ENCODE measurements at places on chromosomes 3 and 15.

- DNase-seq: no peak
Measured at GRCh38 chr3:39443530-39443929, 23.9 kb upstream of the MOBP start.

GRCh38 chr3:9500108-9501050 is 53.2 kb downstream of the LHFPL4 start:
- no peak for DNase-seq

- no peak for DNase-seq
Measured at GRCh38 chr15:34182942-34183341, 27.0 kb downstream of the KATNBL1 start.

DNA sequence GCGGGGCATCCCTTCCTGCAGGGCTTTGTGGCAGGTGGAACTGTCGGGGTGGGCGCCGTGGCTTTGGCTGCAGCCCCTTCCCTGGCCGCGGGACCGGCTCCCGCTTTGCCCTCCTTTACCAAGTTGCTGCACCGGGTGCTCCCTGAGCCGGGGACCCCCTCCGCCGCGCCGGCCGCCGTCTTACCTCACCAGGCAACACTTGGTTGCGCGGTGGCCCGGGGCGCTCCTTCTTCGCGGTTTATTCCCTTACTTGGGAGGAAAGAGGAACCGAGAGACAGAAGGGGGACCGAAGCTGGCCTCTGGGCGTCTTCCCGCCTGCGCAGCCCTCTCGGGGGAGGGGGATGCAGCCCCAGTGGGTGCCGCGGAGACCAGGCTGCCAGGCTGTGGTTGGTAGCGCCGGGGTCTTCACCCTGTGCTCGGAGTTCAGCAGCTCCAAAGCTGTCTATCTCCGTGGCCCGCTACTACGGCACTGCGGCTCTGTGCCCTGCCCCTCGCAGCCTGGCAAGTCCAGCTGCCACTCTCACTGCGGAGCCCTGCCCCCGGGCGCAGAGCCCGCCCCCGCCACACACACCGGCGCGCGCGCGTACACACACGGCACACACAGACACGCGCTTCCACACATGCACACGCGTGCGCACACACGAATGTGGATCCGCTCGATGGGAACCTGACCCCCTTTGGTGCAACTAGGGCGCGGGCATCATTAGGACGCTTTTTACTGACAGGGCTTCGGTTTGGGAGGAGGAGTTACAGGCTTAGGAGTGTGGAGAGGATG is at the start of gene DGKG:
TSS of gene DGKG (minus strand) at position 473 of the 775 bp plus-strand sequence. CDS start 41,775 bp downstream, outside the sequence.
- DNase-seq: no peak

DNA sequence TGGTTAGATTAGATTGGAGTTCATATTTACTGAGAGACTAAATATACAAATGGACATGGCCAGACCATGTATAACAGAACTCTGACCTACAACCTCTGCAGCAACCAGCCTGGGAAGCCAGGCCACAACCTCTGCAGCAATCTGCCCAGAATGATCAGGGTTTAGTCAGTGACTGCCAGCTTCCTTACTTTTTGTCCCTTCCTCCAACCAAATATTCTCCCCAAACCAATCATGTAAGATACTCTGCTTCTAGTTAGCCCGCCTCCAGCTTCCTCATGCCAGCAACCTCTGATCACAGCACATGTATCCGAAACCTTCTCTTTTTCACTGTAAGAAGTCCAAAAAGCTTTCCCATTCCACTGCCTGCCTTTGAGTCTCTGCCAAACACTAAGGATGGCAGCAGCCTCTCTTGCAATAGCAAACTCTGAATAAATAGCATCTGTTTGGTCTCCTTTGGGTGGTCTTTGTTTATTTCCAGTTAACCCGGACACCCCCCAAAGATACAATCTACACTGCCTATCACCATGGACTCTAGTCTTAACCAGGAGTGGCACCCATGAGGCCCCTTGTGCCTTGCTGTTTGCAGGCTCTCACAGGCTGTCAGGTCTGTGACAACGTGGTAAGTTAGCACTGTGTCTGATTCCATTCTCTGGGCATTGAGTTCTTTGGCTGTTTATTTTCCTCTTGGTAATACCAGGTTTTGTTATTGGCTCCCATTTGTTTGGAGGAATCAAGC is 102.2 kb downstream of the ERC2 start:
- no peak for DNase-seq

Data from fibroblast of skin of left biceps (primary cell).